Stimulated activated CD8-positive, alpha-beta memory T cell treated with anti-CD3 and anti-CD28 coated beads, Interleukin-7, amount 100 ng/mL, for 1 hour (primary cell): ENCODE measurements at places on chromosomes 2 and 18.

DNA sequence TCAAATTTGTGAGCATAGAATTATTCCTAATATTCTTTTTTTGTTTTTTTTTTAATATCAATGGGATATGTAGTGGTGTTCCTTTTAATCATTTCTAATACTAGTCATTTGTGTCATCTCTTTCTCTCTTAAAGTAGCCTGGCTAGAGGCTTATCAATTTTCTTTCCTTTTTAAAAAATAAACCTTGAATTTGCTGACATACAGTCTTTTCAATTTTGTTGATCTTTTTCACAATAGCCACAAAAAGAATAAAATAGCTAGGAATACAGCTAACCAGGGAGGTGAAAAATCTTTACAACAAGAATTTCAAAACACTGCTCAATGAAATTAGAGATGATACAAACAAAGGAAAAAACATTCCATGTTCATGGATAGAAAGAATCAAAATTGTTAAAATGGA, 192.6 kb downstream of the ARL6IP6 start:
- DNase-seq = no peak

DNA sequence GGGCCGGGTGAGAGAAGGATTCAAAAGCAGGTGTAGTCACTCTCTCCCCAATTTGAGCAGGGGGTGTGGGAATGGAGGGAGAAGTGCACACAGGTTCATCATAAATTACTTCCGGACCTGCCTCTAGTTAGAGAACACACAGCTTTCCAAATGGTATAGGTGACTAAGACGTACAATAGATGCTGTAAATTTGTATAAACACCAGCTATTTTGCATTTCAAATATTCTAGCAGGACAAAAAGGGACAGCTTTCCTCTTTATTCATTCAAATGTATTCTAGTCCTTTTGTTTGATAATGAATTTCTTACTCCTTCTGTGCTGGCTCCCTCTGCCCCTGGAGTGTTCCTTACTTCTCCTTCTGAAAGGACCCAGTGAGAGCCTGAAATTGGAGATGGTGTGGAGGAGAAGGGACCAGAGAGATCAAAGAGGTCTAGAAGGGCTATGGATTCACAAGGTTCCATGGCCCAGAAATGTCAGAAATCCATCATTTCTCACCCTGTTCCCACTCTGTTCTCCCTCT, 53.2 kb upstream of the SH3BP4 start:
- no peak for DNase-seq

DNA sequence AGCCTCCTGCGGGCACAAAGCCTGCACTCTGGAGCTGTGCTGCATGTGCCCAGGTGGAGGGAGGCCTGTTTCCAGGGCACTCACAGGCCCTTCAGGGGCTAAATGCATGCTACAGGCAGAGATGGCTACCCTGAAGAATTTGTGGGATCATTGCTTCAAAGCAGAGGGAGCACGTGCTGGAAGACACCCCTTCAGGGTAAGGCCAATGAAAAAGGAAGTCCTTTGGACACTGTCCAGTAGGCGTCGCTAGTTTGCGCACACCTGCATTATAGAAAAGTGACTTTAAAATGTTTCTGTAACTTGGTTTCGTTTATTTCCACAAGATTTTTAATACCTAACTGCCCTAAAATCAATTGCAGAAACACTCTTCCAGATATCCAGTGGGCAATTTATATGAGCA, 325.3 kb downstream of the ZNF516 start:
- DNase-seq = no peak

GRCh38 chr2:182761903-182762302, 45.8 kb downstream of the DNAJC10 start:
- no peak for DNase-seq

- no peak for DNase-seq
Measured at GRCh38 chr2:30932870-30933269, 125.6 kb upstream of the CAPN13 start.

- no peak for DNase-seq
Measured at GRCh38 chr2:12120281-12121150, 374.1 kb downstream of the LPIN1 start.

DNA sequence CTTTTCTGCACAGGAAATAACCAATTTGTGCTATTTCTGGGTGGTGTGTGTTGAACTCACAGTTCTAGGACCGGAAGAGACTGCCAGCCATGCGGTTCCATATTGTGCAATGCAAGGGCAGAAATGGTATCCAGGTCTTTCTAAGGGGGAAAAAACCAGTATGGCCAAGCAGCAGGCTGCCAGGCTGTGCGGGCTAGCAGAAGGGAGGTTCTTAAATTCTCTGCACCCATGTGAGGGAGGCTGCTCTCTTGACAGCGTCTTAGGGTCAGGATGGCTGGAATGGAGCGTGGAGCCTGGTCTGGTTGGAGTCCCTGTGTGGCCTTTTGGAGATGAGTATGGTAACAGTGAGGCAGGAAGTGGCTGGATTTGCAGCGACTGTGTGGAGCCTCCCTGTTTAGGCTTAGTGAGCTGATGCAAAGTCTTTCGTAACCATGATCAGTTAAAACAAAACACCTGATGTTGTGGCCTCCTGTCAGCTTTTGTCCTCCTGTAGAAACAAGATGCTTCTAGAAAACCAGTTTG, 52.6 kb downstream of the NCK2 start:
- no peak for DNase-seq

- DNase-seq = no peak
Measured at GRCh38 chr18:74197705-74198341, 49.5 kb downstream of the TIMM21 start.

DNA sequence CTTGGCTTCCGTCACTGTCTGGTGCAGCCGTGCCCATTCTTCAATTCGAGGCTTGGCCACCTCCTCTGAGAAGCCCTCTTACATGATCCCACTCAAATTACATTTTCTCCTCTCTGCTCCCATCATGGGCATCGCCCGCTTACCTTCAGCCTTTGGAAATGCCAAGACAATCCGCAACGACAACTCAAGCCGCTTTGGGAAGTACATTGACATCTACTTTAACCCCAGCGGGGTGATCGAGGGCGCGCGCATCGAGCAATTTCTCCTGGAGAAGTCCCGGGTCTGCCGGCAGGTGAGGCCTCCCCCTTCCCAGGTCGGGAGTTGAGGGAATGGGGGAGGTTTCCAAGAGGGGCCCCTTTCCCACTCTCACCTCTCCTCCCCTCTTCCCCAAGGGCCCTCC, 38.3 kb downstream of the MYO7B start:
- no peak for DNase-seq

DNA sequence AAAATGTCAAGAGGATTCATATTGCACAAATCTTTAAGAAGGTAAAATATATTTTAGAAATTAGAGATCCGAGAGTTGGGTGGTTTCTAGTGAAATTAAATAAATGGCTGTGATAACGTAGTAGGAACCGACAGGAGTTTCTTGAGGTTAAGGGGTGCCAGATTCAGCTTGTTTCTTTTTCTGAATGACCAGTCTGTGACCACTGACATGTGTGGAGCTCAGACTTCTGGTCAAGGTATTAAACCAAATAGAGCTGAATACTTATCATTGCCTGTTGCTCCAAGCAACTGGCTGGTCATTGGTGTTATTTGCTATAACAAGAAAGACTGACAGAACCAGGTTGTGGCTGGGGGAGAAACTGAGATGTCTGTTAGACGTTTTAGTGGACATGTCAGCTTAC, 408.2 kb upstream of the HS6ST1 start:
- DNase-seq = no peak

DNA sequence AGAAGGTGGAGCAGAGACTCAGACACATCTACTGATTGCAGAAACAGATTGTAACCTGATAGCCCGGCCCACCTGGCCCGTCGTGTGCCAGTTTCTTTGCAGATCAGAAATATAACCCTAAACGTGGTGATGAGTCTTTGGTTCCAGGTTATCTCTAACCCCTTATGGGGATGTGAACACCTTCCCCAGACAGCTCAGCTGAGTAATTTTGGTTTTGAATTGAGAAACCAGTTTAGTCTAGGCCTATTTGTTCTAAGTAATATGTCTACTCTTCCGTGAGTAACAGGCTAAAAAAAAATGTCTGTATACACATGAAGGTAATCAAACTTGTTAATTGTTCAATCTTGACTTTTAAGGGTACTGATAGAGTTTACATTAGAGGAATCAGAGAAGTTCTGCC, 35.7 kb downstream of the RASGRP3 start:
- no peak for DNase-seq

DNA sequence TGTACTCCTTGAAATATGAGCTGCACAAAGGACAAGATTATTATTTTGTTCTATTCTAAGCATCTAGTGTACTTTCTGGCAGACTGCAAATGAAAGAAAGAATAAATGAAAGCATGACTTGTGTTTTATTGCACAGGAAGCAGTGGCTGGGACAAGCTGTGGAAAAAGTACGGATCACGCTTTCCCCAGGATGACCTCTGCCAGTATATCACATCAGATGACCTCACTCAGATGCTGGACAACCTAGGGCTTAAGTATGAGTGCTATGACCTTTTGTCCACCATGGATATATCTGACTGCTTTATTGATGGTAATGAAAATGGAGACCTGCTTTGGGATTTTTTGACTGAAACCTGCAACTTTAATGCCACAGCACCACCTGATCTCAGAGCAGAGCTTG, 49.4 kb downstream of the HNMT start:
- no peak for DNase-seq

GRCh38 chr18:61825386-61825785, 67.4 kb downstream of the RNF152 start:
- DNase-seq = no peak

- no peak for DNase-seq
Measured at GRCh38 chr18:5103286-5103685, 93.8 kb downstream of the AKAIN1 start.

GRCh38 chr2:45857275-45857609, 205.8 kb downstream of the PRKCE start:
- no peak for DNase-seq

DNA sequence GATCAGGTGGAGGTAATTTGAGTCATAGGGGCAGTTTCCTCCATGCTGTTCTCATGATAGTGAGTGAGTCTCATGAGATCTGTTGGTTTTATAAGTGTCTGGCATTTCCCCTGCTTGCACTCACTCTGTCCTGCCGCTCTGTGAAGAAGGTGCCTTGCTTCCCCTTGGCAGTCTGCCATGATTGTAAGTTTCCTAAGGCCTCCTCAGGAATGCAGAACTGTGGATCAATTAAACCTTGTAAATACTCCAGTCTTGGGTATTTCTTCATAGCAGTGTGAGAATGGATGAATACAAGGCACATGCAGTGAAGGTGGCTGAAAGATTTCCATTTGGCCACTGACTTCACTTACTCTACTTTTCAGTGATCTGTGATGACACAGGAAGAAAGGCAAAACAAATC, 133.7 kb downstream of the SH3BP4 start:
- no peak for DNase-seq

GRCh38 chr2:232162187-232162586, 200.7 kb downstream of the DIS3L2 start:
- DNase-seq = no peak

DNA sequence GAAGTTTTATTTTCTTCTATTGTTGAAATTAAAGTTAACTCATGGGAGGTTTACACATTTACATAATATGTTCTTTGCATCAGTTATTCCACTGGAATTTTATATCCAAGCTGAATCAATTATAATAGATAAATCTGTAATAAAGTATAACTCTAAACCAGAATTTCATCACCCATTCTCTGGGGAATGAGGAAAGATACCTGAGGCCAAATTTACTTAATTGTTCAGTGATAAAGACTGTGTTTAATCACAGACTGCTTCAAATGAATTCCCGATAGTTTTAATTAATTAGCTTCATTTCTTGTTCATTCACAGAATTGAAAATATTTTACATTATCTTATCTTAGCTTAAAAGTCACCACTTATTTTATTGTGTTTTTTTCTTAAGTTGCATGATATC, 562.5 kb downstream of the ERBB4 start:
- no peak for DNase-seq

GRCh38 chr2:71512386-71512785, 59.0 kb downstream of the DYSF start:
- DNase-seq = no peak

- no peak for DNase-seq
Measured at GRCh38 chr2:46308081-46308480, 10.9 kb downstream of the EPAS1 start.

GRCh38 chr2:236956031-236956618, 129.6 kb upstream of the COPS8 start:
- no peak for DNase-seq

GRCh38 chr2:223060201-223060825, 8.3 kb downstream of the KCNE4 start:
- no peak for DNase-seq

- DNase-seq = no peak
Measured at GRCh38 chr2:42906557-42907411, 114.4 kb upstream of the HAAO start.

DNA sequence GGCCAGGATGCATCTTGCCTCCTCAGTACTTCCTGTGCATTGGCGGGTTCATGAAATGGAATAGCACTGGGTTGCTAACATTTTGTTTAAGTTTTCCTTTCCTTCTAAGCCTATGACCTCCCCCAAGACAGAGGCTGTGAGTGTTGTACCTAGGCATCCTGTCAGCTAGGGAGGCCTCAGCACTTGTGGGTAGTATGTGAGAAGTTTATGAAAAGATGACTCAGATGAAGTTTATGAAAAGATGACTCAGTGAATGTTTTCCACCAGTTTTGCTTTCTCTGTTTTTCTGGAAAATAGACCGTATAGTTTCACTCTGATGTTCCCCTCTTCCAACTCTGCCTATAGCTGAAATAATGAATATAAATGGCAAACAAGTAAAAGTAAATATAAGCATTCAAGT, 412.9 kb downstream of the TMEM182 start:
- DNase-seq = no peak

DNA sequence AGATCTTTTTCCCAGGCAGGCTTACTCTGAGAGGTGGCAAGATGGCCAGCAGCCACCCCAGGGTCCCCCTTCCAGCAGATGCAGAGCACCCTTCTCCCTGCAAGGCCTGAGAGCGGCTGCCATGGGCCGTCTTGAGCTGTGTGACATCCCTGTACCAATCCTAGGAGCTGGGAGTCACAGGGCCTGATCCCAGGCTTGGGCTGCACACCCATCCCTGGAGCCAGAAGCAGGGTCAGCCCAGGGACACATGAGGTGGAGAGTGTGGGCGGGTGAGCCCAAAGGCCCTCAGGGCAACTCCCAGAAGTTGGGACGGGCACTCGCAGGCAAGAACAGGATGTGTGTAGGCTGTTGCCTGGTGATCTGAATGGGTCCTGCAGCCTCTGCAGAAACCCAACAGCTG, 40.5 kb downstream of the CROCC2 start:
- no peak for DNase-seq

- no peak for DNase-seq
Measured at GRCh38 chr2:38907743-38908562, 18.3 kb downstream of the ARHGEF33 start.

- no peak for DNase-seq
Measured at GRCh38 chr2:157182204-157182709, 75.2 kb upstream of the GALNT5 start.

DNA sequence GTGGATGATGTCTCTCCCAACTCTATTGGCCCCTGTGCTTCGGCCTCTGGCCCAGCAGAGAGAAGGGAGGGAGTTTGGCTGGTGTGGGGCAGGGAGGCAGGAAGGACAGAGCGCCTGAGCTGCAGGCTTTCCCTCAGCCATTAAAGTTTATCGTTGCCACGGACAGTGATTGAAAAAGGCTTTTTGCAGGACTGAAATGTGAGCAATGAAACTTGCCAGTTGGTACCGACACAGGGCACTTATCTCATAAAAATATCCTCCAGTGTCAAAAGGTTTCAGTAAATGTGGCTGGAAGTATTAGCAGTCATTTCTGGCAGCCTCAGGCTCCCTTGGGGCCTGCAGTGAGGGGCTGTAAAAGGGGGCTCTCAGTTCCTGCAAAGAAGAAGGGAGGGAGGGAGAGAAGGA, 169.2 kb downstream of the GLI2 start:
- DNase-seq = no peak
